ENCODE measurements at places on chromosomes 4 and X.

DNA sequence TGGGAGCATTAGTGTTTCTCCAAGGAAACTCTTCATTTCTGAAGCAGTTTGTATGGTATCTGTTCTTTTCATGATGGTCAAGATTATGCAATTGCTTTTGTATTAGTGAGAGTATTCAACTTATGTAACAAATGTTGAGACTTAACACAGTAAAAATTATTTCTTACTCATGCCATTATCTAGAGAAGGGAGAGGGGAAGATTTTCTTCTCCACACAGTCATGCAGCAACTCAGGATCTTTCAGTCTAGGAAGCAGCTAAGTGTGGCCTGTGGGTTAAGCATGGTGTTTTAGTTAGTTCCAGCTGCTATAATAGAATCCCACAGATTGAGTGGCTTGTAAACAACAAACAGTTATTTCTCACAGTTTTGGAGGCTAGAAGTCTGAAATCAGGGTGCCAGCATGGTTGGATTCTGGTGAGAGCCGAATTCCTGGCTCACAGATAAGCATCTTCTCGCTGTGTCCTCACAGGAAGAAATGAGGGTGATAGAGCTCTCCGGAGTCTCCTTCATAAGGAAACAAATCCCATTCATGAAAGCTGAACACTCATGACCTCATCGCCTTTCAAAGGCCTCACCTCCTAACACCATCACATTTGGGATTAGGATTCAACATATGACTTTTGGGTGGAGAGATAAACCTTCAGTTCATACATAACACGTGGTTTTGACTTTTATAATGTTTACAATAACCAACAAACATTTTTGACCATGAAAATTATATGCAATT, 101.2 kb downstream of the FRMPD4 start:
- DNase-seq = no peak

GRCh38 chr4:126627255-126627654, 1005.5 kb upstream of the INTU start:
- DNase-seq = no peak

- no peak for DNase-seq
These were observed 50.3 kb downstream of the PARM1 start for GRCh38 chr4:74983253-74983635.

- DNase-seq = no peak
These were observed 276.0 kb downstream of the UNC5C start for GRCh38 chr4:95272797-95273196.

DNA sequence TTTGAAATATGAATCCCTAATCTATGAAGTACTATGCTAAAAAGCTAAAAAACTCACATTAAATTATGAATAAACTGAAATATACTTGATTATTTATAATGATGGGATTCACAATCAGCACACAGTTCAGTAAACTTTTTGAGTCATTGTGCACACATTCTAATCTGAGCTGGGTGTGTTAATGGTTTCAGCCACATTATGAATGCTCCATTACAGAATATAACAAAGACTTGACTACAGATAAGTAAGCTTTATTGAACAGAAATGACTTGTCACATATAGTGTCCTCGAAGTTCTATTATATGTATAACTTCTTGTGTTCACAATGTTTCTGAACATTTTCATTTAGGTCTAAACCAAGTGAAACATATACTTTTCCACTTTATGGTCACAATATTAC, 1649.9 kb upstream of the IGFBP7 start:
- no peak for DNase-seq

GRCh38 chrX:13689741-13690211, 848 bp downstream of the RAB9A start:
- DNase-seq = no peak

DNA sequence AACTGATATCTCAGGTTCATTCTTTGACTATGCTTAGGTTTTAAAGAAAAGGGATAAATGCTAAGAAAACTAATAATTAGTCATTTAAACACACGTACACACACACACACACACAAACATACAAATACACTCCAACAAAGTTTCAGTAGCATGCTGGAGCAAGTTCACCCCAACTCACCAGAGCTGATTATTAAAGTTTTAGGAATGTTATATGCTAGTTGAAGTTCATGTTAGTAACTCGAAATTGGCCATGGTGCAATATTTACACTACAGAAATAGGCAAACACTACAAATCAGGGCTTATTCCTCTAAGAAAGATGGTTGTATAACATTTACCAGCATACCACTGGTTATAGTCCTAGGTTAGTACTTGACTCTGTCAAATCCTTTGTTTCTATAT, 384.0 kb upstream of the DIPK2B start:
- no peak for DNase-seq

DNA sequence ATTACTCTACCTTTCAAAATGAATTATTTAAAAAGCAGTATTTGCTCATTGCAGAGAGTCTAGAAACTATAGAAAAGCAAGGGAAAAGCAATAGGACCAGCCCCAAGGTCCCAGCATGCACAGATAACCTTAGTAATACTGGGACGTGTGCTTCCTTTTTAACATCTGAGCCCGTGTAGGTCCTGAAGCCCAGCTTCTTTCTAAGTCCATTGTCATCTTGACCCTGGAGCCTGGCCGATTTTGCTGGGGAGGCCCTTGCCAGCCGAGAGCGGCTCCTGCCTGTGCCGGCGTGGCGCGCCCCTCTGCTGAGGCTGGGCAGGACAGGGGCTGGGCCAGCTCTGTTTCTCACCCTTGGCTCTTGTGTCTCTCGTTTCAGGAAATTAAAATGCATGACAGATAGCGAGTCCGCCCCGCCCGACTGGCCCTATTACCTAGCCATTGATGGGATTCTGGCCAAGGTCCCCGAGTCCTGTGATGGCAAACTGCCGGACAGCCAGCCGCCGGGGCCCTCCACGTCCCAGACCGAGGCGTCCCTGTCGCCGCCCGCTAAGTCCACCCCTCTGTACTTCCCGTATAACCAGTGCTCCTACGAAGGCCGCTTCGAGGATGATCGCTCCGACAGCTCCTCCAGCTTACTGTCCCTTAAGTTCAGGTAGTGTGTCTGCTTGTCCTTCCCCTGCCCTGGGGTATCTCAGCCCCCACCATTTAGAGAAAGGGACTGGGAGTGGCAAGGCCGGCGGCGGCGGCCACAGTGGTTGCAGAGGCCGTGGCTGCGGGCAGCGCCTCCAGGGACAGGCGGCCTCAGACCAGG, 4.1 kb downstream of the MSANTD1 start:
- DNase-seq = no peak

DNA sequence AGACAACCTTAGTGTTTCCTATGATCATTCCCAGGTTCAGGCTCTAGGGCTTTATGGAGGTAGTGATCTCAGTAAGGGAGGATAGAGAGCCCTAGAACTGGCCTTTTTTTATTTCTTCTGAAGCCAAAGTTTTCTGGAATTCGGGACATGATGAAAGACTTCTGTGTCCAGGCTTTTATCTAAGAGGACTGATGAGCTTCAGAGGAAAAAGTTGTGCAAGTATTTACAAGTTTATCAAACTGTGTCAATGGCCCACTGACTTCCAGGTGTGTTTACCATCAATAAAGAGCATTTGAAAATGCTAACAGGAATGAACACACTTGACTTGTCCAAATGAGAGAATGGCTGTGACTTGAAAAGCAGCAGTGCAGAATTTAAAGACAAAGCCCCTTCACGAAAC, 254.6 kb downstream of the DCTD start:
- no peak for DNase-seq

GRCh38 chr4:168871632-168872031, 138.4 kb downstream of the CBR4 start:
- DNase-seq = no peak

Measured in activated CD8-positive, alpha-beta memory T cell treated with anti-CD3 and anti-CD28 coated beads for 1 hour (primary cell).